Activated CD4-positive, alpha-beta T cell treated with anti-CD3 and anti-CD28 coated beads, Interleukin-2, amount 50 U/mL, for 48 hours (primary cell): ENCODE measurements at places on chromosomes 16 and 17.

DNA sequence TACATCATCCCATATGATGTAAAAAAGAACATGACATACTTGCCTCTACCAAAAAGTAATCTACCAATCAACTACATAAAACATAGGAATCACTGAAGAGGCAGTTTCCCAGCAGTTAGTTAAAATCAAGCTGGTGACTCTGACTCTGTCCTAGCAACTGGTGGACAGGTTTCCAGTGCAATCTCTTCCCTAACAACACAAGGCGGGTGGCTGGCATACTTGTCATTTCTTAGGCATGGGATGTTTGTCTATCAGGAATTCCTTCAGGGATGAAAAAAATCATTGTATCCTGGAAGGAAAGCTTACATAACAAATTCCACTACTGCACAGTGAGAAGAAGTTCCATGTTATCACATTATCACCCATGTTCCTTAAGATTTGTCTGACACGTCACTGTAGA is 50.9 kb downstream of the HELZ start:
- no peak for DNase-seq

DNA sequence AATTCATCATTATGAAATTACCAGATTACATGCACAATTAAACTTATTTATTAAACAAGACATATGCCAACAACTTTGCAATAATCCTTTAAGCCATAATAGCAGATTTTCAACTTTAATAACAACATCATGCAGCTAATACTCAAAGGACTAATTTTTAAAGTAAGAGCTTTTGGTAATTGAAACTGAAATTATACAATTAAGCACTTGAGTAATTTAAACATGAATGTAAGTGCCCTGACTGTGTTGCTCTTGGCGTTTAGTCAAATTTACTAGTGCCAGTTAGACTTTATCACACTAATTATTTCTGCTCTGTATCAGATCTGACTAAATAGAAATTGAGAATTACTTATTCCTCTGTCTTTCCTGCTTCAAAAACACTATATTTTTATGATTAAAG is 46.8 kb upstream of the PSMD7 start:
- no peak for DNase-seq

DNA sequence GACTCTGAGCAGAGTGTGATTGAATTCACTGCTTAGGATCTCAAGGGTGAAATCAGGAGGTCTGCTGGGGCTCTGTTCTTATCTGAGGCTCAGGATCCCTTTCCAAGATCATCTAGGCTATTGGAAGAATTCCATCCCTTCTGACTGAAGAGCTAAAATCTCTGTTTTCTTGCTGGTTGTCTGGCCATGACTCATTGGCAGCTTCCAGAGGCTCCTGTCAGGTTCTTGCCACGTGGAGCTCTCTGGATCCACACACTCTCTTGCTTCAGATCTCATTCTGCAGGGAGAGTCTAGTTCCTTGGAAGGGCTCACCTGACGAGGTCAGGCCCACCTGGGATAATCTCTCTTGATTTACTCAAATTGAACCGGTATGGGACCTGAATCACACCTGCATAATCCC is 930.7 kb downstream of the CDH8 start:
- no peak for DNase-seq

DNA sequence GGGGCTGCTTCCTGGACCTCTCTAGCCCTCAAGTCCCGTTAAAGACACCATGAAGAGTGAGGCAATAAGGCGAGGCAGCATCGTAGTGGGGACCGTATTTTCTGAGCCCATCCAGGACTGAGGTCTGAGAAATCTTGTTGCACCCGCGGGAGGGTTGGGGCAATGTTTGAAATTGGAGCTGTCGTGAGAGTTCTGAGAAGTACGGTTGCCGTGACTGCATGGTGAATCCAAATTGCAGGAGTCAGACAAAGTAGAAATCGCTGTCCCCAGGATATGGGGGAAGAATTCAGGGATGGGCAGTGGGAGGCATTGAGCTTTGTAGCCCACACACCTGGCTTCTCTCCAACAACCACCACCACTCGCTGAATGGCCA is 42.0 kb upstream of the RPL38 start:
- DNase-seq = no peak

- no peak for DNase-seq
These were observed 165.4 kb upstream of the MAF start for GRCh38 chr16:79765901-79766394.

GRCh38 chr16:21568502-21569189 is 30.7 kb upstream of the METTL9 start:
- no peak for DNase-seq

GRCh38 chr16:86089991-86090390 is 191.0 kb downstream of the IRF8 start:
- no peak for DNase-seq

DNA sequence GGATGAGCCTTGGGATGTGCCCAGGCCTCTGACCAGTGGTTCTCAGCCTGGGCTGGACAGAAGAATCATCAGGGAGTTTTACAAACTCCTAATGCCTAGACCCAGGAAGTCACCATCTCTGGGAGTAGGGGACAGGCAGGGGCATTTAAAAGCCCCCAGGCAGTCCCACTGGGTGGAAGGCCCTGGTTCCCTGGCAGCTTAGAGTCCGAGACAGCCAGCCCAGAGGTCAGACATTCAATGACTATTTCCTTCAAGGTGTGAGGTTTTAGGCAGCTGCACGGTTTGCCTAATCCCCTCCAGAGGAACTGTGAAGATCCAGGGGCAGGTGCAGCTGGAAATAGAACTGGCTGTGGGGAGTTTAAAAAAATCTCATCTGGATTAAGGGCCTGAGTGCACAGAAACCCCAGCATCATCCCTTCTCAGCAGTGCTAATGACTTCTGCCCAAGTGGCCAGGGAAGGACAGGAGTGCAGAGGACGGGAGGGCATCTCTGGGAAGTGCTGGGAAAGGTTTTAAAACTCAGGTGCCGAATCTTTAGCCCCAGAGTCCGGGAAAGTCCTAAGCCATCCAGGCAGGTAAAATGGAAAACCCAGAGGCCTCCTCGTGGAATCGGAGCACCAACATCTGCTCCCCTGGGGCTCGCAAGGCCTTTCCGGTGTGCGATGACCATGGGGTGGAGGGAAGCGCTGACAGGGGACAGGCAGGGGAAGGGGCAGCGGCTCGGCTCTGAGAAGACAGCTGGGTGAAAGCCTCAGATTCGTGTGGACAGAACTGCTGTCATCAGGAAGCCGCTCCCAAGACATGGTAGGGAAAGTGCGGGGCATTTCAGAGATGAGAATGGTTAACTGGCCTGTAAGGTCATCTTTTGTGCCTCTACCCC is 1.5 kb upstream of the LGALS3BP start:
- no peak for DNase-seq

GRCh38 chr16:48109475-48109874 is 46.3 kb downstream of the ABCC12 start:
- no peak for DNase-seq

- no peak for DNase-seq
These were observed 18.6 kb downstream of the SETD6 start for GRCh38 chr16:58533751-58534470.

DNA sequence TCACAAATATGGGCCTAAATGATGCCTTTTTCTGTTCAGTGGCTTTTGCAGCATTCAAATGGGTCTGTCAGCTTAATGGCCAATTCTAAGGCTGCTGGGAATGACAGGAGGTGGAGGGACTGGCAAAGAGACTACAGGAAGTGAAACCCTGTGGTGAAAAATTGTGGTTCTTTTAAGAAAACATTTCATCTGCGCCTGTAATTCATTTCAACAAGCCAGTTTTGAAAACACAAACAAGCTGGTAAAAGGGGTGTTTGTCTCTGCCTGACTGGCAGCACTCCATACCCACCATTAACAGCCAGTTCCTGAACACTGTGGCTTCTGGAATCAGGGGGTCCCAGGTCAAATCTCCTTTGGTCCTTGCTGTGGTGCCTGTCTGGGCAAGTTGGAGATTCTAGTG is 3.6 kb upstream of the KDM8 start:
- no peak for DNase-seq
